ENCODE measurements at places on chromosomes 7 and 10. TPM values are rescaled to one million over a fixed set of nuclear protein-coding genes. Genes with fewer than 3 reads are reported as not detected.

DNA sequence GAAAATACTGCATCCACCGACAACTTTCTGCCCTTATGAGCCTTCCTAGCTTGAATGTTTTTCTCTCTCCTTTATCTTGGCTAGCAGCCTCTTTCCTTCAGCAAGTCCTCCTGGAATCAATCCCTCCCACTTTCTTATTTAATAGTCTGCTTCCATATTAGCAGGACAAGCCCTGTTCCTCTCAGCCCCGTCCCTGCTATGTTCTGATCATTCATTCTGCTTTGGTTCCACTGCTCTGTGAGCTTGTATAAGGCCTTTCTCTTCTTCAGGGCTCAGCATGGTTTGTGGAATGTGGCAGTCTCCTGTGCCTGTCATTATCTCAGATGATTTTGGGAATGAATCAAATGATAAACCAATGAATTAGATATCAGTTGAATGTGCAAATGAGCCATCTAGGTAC, 420.1 kb downstream of the DPP6 start:
- H3K27me3 ChIP-seq: peaks cover 10% of the 10 kb centered on the region
- H3K4me1 ChIP-seq: no peaks in the 10 kb centered on the region
- H3K4me3 ChIP-seq: no peak overlapping the region
- no peak overlapping the region for H3K27ac ChIP-seq
- DNase-seq: no peak

- H3K4me3 ChIP-seq: no peak overlapping the region
- no peak for DNase-seq
- H3K27ac ChIP-seq: no peak overlapping the region
- H3K4me1 ChIP-seq: no peaks in the 10 kb centered on the region
- no peaks in the 10 kb centered on the region for H3K36me3 ChIP-seq
- H3K27me3 ChIP-seq: no peaks in the 10 kb centered on the region
Observed at GRCh38 chr7:103854611-103855010, 134.8 kb downstream of the RELN start.

GRCh38 chr7:39130274-39130673, 152.6 kb downstream of the POU6F2 start:
- H3K4me3 ChIP-seq: no peak overlapping the region
- DNase-seq: no peak

The PDLIM1 gene
- 202 TPM for total RNA-seq

The MICU1 gene
- total RNA-seq: 70.5 TPM

The LRRC61 gene
- 42.3 TPM for total RNA-seq

Measured in PC-9 (cell line).